OCI-LY7 (cell line): ENCODE measurements at places on chromosomes 4 and X. TPM values are rescaled to one million over a fixed set of nuclear protein-coding genes. Genes with fewer than 3 reads are reported as not detected.
A peak's percentile ranks its signal among the peaks of the same experiment; 100 is the strongest.

The TIGD2 gene
- total RNA-seq = 9.6 and 10.0 TPM in 2 replicates

The SPANXN3 gene
- total RNA-seq = not detected in 2 replicates

The TLR10 gene
- total RNA-seq = 19.5 and 27.4 TPM in 2 replicates

DNA sequence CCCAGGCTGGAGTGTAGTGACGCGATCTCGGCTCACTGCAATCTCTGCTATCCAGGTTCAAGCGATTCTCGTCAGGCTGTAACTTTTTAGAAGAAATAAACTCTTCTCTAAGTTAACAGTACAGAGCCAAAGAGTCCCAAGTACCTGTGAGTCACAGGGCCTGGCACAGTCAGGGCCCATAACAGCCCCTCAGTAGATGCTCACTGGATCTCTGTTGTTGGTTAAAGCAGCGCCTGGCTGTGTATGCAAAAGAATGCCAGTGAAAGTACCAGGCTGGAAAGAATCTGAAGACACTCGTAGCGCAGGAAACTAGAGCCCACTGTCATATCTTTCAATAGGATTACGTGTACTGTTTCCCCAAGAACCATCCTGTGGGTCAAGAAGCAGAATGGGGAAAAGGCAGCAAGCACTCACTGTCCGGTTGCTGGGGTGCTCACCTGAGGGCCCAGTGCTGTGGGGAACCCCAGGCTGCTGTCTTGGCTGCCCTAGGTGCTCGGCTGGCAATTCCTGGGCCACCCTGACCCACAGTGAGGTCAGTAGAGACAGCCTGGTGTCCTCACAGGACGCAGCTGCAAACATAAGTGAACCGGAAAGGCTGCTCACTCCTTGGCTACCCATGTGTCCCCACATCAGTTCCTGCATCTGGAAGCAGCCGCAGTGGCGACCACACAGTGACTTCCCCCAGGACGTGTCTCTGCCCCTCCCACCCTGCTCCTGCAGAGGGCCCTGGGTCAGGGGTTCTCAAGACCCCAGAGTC lies 3.1 kb upstream of the SLBP start:
- peak; percentile 83 for DNase-seq

DNA sequence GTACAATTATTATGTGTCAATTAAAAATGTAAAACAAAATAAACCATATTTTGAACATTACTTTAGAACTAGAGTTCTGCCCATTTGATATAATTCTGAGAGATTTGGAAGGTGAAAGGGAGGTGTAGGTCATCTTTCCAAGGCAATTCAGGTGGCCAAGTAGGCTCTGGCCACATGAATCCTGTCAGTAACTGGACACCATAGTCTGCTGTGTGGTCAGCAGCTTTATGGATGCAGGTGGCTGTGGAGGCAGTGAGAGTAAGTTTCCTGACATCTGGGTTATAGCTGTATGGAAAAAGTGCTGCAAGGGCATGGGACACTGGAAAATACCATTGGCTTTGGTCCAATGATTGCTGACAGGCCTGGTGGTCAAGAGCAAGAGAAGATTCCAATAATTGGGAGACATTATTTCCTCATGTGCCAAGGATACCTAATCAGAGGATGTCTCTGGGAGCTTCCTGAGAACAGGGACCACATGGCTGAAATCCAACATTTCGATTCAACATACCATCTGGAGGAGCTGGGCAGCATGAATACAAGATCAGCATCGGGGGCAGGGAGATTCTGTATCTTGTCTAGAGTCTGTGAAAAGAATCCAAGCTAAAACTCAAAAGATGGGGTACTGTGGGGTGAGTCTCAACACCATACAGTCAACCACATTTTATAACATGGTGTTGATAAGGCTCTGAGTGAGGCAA lies 523.1 kb downstream of the MID1IP1 start:
- DNase-seq = no peak

GRCh38 chr4:24489870-24490269 lies 94.5 kb downstream of the DHX15 start:
- DNase-seq = no peak

- no peak for DNase-seq
Measured at GRCh38 chrX:27997622-27998021, 16.4 kb upstream of the DCAF8L1 start.

GRCh38 chr4:73609706-73610105 lies 10.5 kb downstream of the RASSF6 start:
- DNase-seq = no peak

- peak; percentile 83 for DNase-seq
Measured at GRCh38 chr4:99847362-99847976, 30.8 kb downstream of the DAPP1 start.
